ENCODE measurements at places on chromosomes 6 and 20.

DNA sequence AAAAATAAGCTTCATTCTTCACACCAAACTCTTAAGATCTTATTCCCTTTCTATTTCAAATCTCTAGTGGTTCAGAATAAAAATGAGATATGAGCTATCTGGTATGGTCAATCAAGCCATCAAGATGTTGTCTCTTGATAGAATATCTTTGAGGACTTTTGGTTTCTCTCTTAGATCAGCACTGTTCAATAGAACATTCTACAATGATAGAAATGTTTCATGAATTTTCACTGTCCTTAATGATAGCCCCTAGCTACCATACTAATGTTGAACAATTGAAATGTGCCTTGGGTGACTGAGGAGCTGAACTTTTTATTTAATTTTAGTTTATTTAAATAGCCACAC lies 24.1 kb upstream of the HINT3 start:
- DNase-seq: no peak

GRCh38 chr6:149749594-149750135 lies at the start of gene PCMT1:
TSS of gene PCMT1 (plus strand) at chr6:149749741. CDS start at chr6:149749902, 161 bp downstream.
- DNase-seq: peak; percentile 94

DNA sequence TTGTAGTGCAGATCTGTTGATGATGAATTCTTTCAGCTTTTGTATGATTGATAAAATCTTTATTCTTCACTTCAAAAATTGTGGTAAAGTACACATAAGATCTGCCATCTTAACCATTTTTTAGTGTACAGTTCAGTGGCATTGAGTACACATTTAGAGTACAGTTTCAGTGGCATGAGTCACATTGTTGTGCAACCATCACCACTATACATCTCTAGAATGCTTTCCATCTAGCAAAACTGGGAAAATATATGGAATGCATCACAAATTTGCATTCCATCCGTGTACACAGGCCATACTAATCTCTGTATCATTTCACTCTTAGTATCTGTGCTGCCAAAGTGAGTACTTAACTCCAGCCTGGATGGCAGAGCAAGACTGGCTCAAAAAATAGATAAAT lies 28.7 kb downstream of the SIRPD start:
- DNase-seq: no peak

GRCh38 chr6:167116109-167116837 lies 6.6 kb upstream of the CCR6 start:
- no peak for DNase-seq

GRCh38 chr6:126143761-126144251 lies 157.5 kb downstream of the TRMT11 start:
- DNase-seq: no peak

GRCh38 chr6:133697666-133698065 lies 191.2 kb upstream of the TCF21 start:
- no peak for DNase-seq

DNA sequence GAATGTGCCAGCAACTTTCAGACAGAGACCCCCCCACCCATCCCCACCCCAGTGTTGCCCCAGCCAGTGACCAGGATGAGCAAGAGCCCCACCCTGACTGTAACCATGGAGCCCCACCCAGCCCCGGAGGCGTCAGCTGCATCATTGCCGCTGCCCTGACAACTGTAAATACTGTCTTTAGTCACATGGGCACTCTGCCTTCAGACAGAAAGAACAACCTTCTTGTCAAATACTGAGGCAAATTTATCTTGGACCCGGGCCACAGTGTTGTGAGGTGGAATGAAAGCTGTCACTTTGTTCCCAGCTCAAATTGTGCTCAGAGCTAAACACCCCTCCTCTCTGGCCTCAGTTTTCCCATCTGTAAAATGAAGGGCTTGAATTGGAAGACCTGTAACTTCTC lies 23.7 kb downstream of the MOCS3 start:
- no peak for DNase-seq

DNA sequence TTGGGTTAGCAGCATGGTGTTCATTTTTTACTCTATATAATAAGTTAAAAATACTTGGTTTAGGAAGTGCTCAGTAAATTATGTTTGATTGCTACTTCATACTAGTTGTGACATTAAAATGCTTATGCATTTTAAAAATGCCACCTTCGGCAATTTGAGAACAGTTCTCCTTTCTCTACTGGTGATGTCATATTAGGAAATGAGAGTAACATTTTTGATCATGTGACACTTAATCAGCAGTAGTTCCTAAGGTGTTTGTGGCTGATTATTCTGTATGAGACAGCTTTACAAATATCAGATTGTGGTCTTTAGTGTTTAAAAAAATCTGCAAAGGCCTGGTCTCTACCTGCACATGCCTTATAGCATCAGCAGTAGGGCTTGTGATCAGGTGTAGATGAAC lies 4.4 kb downstream of the GZF1 start:
- DNase-seq: no peak

- DNase-seq: no peak
Measured at GRCh38 chr6:12718015-12718414, 1.4 kb downstream of the PHACTR1 start.

- DNase-seq: no peak
Measured at GRCh38 chr6:21404577-21404976, 189.0 kb upstream of the SOX4 start.

- DNase-seq: no peak
Measured at GRCh38 chr6:63672582-63673129, 37.1 kb downstream of the PHF3 start.

DNA sequence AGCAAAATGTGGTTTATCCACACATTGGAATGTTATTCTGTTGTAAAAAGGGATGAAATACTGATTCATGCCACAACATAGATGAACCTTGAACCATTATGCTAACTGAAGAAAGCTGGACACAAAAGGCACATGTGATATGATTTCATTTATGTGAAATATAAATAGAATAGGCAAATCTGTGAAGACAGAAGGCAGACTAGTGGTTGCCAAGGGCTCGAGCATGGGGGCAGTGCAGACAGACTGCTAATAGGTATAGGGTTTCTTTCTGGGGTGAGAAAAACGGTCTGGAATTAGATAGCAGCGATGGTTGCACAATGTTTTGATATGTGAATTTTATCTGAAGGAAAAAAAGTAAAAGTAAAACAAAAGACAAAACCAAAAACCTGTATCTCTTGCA lies 54.6 kb upstream of the FNDC1 start:
- no peak for DNase-seq

- DNase-seq: no peak
Measured at GRCh38 chr6:110944681-110945151, 13.8 kb upstream of the GTF3C6 start.

DNA sequence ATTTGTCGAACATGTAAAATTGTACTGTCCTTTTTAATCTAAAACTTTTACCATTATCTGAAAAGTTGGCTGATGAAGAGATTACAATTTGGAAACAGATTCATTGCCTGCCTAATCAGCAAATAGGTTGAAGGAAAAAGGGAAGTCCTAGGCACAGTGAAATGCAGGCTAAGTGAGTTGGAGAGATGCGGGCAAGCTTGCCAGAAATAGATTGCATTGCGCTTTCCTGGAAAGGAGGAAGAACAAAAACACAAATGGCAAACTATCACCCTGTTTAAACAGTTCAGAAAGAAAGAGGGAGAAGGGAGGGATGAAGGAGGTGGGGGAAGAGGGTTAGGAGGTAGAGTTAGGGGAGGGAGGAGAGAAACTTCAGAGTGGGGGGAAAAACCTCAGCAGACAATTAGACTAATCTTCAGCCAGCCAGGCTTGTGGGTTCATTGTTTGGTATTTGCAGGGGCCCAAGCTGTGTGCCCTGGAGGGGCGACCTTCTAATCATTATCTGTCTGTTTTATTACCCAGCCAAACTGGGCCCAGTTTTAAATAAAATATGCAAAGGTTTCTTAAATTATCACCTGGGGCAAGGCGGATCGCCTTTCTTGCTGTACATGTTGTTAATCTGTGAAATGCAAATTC lies 465.2 kb downstream of the TFAP2B start:
- no peak for DNase-seq

Measured in iPS-NIHi11 (cell line).